Activated CD4-positive, CD25-positive, alpha-beta regulatory T cell (primary cell): ENCODE measurements at places on chromosomes 3 and 15.
A peak's percentile ranks its signal among the peaks of the same experiment; 100 is the strongest.

- DNase-seq = no peak
Observed at GRCh38 chr3:128319741-128320141, 146.9 kb downstream of the DNAJB8 start.

DNA sequence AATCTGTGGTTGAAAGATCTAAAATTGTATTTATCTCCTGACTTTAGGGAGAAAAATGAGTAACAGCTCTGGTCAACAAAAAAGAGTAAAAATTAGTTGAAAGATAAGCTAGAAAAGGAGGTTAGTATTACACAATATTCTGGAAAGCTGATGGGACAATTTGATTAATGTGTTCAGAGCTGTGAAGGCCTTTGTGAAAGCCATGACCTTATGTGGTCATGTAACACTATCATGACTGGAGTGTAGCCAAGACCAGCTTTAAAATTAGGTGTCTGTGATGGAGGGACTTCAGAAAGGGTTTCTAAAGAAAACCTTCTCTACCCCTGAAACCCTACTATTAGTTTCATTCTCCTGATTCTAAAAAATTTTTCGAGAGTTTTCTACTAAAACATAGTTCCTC, 127.2 kb downstream of the NFKBIZ start:
- DNase-seq = no peak

DNA sequence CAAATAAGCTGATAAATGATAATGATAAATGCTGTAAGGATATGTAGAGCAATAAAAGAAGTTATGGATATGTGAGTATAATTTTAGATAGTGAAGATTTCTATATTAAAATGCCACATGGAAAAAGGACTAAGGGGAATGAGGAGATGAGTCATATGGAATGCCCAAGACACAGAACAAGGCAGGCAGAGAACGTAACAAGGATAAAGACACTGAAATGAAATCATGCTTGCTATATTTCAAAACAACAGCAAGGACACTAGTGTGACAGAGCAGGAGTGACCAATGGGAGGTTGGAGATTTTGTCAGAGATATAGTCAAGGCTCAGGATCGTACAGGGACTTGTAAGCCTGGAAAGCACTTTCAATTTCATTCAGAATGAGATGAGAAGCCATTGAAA, 621.5 kb upstream of the SEMA6D start:
- no peak for DNase-seq

DNA sequence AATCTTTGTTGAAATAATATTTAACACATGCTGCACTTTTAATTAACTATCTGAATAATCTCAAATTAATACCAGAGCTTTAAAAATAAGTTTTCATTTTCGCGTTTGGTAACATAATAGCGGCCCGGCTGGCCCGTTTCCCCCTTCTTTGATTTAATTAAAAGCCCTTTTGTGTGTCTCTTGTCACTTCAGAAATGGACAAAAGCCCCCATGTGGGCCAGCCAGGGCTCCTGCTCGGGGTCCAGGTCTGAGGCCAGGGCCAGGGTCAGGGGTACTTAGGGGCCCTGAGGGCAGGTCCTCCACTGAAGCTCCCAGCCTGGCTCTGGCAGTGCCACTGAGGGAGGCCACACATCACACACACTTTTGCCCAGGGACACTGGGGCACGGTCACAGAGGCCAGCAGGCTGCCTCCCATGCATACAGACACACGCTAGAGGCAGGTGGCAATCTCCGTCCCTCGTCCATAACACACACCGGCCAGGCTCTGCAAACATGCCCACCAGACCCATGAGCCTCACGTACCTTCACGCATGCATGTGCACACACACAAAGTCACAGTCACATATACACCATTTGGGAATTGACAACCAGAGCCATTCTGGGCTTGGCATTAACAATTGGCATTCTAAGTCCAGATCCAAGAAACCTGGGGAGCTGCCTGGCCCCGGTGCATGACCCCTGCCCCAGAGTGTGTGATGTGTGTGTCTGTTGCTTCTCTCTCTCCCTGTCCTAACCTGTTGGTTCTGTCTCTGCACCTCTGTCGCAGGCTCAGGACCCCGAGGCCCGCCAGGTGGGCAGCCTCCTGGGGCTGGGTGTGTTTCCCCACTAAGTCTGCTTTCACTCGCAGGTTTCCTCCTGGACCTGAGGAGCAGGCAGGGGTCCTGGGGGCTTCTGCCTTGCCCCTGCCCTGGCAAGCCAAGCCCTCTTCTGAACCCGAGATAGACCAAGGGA, 38.5 kb downstream of the DNAJB8 start:
- no peak for DNase-seq

- no peak for DNase-seq
Observed at GRCh38 chr3:33834096-33834453, 35.6 kb downstream of the PDCD6IP start.

GRCh38 chr3:127796831-127797150, 25.5 kb downstream of the MGLL start:
- DNase-seq = no peak

- peak; percentile 4 for DNase-seq
Observed at GRCh38 chr3:66582721-66583423, 82.0 kb upstream of the LRIG1 start.

GRCh38 chr3:85652360-85652759, 693.6 kb downstream of the CADM2 start:
- DNase-seq = no peak

DNA sequence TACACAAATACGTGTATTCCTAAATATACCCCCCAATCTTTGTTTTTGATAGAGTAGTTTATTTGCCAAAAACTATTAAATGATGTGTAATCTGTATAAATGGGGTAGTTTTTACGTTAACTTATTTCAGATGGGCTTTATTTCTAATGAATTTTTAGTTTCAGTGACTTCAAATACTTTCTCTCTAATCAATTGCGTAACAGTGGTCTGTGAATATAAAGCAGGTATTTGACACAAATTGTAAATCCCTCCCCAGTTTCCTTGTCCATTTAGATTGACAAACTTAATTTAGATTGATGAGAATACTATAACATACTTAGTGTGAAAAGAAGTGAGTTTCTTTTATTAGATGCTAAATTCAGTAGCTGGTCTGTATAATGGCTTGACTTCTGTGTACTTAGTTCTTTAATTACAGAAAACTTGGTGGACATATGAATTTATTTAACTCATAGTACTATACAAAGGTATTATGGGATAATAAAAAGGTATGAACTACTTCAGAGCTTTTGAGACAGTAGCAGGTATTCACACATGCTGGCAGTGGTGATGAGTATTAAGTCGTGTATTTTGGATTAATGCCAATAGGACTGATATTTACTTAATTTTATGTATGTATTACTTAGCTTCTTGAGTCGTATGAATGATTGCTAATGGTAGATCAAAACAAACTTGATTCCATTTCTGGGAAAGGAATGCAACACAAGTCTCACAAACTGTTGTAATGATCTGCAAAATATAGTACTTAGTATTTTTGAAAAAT, 81.6 kb downstream of the STT3B start:
- DNase-seq = no peak

DNA sequence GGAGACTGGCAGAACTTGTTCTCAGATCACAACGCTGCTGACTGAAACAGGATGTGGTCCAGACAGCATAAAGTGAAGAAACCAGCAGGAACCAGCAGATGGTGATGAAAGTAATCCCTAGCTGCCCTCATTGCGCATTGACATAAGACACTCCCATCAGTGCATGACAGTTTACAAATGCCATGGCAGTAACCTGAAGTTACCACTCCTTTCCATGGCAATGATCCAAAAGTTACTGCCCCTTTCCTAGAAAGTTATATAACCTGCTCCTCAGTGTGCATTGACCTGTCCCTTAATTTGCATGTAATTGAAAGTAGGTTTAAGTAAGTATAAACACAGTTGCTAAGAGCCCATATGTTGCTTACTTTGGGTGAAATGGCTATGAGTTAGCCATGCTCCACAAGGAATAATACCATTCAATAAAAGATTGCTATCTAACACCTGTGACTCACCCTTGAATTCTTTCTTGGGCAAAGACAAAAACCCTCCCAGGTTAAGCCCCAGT, 149.1 kb upstream of the CD96 start:
- DNase-seq = no peak

- DNase-seq = no peak
Observed at GRCh38 chr3:152664766-152665165, 170.2 kb upstream of the P2RY1 start.

DNA sequence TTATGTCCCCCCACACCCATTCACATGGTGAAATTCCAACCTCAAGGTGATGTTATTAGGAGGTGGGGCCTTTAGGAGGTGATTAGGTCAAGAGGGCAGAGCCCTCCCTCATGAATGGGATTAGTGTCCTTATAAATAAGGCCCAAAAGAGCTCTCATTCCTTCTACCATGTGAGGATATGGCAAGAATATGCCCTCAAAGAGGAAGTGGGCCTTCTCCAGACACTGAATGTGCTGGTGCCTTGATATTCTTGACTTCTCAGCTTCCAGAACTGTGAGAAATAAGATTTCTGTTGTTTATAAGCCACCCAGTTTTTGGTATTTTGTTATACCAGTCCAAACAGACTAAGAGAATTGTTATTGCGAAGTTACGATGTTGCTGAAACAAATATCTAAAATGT, 94.4 kb downstream of the ANKRD28 start:
- no peak for DNase-seq

GRCh38 chr3:149377408-149378364, at the start of gene TM4SF1:
Gene TM4SF1, minus strand, starts transcription at chr3:149377649. Its CDS starts 102 bp downstream, at chr3:149377547.
- DNase-seq = no peak

- DNase-seq = no peak
Observed at GRCh38 chr3:184234224-184234623, 4.8 kb downstream of the VWA5B2 start.

DNA sequence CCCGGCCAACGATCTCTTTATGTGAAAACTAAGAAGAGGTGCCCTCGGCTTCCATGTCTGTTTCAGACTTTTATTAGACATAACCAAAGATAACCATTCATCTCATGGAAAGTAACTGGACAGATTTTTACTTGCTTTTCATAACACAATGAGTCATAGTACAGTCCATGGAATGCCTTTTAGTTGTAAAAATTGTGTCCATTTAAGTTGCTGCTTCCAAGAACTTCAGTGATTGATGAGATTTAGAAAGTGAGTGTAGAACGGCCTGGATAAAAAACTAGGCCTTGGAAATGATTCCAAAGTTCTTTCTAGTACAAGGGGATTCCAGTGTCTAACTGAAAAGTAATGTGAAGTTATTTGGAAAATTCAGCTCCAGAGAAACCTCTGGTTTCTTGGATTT, 10.8 kb downstream of the EIF2AK4 start:
- no peak for DNase-seq

- DNase-seq = no peak
Observed at GRCh38 chr3:45568848-45569762, 25.4 kb upstream of the LIMD1 start.
